RCC 7860 (cell line): ENCODE measurements at places on chromosomes 12 and 14.

GRCh38 chr12:974271-974862 is 16.7 kb upstream of the ERC1 start:
- DNase-seq: no peak

DNA sequence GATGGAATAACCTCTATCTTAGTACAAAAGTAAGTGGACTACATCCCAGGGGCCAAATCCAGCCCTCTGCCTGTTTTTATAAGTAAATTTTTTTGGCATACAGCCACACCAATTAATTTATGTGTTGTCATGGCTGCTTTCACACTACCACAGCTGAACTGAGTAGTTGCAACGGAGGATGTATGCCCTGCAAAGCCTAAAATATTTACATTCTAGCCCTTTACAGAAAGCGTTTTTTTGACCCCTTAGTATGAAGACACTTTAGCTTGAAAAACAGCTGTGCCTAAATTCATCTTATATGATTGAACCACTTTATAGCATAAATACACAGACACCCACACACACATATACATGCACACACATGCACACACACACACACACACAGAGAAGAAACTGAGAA is 501.6 kb downstream of the EGLN3 start:
- no peak for DNase-seq

DNA sequence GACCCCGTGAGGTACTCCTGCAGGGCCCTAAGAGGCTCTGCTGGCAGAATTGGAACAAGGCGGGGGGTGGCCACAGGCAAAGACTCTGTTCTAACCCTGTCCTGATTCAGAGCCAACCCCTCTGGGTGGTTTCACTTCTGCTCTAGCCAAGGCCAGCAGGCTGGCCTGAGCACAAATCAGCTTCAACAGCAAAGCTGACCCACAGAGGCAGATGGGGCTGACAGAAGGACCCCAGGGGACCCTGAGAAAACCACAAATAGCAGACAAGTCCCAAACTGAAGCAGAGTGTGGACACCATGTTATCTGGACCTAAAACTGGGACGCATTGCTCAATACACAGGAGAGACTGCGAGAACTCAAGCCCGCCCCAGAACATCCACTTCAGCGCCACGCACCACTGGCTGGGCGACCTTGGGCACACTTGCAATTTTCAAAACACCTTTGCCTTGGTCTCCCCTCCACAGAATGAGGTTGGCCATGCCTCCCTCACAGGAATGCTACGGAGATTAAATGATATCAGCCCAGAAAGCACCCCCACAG is 76.4 kb upstream of the DICER1 start:
- DNase-seq: no peak

- DNase-seq: no peak
Observed at GRCh38 chr12:58384196-58384595, 442.8 kb downstream of the ATP23 start.

DNA sequence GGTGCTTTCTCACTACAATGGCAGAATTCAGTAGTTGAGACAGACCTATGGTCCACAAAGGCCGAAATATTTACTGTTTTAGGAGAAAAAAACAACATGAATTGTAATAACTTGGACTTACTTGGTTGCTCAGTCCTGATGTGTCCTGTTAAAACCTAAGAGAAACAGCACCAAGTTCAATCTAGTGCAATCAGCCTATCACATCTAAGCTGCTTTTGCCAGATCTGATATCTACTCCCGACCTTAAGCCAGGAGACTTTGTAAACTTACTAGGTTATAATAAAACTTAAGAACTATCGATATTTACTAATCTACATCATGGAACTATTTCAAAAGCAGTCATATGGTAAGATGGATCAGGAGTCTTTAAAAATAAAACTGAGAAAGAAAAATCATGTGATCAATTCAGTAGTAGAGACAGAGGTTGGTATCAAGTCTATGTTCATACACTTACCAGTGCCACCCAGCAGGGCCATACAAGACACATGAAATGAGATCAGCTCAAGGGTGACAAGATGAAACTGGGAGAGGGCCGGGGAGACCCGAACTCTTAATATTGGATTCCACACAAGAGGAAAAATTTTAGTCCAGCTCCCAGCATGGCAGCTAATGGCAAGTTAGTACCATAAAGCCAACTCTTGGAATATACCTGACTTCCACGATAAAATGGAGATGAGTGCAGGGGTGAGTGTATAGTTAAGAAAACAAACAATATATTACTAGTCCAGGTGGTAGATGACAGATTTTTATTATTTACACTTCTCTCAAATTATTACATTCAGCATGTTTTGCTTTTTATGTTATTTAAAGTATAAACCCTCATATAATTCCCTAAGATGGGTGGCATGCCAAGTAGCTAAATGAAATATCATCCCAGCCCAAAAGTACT is 27.5 kb downstream of the NUDT4 start:
- DNase-seq: no peak

GRCh38 chr12:29818916-29819623 is 35.3 kb upstream of the TMTC1 start:
- DNase-seq: no peak

GRCh38 chr12:125282921-125283320 is 217.7 kb downstream of the AACS start:
- DNase-seq: no peak

- DNase-seq: no peak
Observed at GRCh38 chr14:105882626-105883025, 356.2 kb downstream of the TMEM121 start.

DNA sequence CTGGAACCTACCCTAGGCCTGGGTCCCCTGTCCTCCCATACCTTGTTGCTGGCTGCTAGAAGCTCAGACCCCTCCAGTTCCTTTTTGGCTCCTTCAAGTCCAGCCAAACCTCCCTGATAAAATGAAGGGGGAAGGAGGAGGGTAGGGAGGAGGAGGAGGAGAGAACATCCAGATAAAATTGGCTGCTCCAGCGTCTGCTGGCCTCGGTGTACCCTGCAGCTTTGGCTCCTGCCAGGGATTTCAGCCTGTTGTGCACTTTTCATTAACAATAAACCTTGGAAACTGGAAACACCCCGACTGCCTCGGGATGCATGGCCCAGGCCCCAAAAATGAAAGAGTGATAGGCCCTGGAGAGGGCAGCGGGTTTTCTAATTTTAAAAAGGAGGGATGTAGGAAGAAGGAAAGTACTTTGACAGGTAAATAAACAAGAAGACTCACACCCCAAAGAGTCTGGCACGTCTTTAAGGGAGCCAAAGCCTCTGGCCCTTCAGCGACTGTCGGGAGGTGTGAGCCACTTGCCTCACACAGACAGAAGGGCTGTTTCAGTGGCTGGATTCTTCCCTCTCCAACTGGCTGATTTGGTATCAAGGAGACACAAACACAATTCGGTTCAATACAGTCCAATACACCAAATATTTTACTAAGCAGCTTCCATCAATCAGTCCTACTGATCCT is 49.8 kb downstream of the NUAK1 start:
- DNase-seq: no peak

- DNase-seq: no peak
Observed at GRCh38 chr14:64942531-64943111, at the start of gene GPX2. TSS of gene GPX2 (minus strand) at chr14:64942745. CDS start at chr14:64942726, 19 bp downstream.

- no peak for DNase-seq
Observed at GRCh38 chr14:22282417-22282816, 306.6 kb downstream of the DAD1 start.

DNA sequence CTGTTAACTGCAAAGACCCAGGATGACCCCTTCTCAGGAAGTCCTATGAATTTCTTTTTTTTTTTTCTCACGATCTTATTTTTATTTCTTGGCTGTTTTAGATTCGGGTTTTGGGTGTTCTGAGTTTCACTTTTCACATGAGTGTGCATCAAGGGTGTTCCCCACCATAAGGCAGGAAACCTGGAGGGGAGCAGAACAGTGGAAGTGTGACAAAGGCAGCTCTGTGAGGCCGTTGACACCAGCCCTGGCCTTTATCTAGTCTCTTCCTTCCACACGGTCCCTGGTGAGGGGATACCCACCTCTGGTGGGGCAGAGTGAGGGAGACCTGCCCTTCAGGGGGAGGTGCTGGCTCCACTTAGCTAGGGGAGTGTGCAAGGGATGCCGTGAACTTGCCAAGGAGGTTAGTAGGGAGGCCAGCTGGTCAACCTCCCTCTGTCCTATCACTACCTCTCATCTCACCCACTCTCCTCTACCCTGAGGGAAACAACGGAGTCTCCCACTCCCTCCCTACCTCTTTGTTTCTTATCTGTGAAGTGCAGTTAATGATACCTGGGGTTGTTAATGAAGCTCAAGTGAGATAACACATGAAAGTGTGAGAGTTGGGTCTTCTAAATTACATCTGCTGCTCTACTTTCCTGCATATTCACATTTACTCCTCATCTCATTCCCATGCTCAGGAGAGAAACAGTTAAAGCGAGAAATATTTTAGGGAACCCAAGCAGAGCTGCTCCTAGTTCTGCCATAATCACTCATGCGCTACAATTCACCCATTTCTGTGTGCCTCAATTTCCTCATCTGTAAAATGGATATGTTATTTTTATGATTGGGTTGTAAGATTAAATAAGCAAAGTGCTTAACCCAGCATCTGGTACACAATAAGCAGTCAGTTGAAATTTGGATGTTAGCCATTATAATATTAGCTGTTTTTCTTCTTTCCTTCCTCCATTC is 4.4 kb upstream of the GALNT6 start:
- no peak for DNase-seq

- no peak for DNase-seq
Observed at GRCh38 chr12:64225626-64226025, 3.5 kb upstream of the KICS2 start.

DNA sequence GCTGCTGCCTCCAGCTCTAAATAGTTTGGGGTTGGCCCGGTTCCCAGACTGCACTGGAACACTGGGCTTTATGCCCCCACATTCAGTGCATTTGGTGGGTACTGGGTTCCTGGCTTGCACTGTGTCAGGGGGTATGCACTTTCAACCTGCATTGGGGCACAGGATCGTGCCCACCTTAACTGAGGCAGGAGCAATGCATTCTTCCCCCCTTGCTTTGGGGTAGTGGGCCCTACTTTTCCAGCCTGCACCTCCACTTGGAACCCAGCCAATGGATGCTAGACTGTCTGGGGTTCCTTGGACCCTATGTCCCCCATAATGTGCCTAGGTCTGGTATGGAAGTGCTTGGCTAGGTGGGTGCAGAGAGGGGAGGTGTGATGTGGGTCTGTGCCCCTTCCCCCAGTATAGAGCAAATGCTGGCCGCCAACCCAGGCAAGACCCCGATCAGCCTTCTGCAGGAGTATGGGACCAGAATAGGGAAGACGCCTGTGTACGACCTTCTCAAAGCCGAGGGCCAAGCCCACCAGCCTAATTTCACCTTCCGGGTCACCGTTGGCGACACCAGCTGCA is 615 bp downstream of the TARBP2 start:
- no peak for DNase-seq

DNA sequence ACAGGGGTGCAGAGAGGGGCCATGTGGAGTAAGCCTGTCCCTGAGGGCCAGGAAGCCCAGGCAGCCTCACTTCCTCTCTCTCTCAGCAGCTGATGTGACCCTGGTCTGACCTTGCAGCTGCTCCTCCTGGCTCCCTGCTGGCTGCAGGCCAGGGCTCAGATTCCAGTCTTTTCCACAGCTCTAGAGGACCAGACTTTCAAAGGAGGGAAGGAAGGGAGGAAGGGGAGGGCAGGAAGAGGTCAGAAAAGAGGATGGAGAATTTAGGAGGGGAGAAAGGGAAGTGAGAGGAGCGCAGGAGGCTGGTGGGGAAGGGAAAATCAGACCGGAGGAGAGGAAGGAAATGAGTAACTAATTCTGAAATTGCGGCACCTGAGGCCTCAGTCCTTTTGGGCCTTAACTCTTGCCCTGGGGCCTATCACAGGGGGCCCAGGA is 40.9 kb upstream of the VASH1 start:
- no peak for DNase-seq

GRCh38 chr14:54189748-54190354 is 207.0 kb upstream of the CDKN3 start:
- peak; percentile 61 for DNase-seq

DNA sequence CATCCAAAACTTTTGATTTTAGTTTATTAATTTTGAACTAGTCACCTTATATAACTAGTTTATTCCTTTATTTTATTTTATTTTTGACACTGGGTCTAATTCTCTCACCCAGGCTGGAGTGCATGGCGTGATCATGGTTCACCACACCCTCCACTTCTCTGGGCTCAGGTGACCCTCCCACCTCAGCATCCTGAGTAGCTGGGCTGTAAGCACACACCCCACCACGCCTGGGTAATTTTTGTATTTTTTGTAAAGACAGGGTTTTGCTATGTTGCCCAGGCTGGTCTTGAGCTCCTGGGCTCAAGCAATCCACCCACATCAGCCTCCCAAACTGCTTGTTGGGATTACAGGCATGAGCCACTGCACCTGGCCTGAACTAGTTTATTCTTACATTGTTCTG is 17.3 kb downstream of the PCNX1 start:
- no peak for DNase-seq

- no peak for DNase-seq
Observed at GRCh38 chr12:96241846-96242256, 47.7 kb downstream of the ELK3 start.

- peak; percentile 23 for DNase-seq
Observed at GRCh38 chr12:46472893-46473633, 100.5 kb upstream of the SLC38A2 start.

- no peak for DNase-seq
Observed at GRCh38 chr14:102229071-102229738, 75.8 kb downstream of the MOK start.

DNA sequence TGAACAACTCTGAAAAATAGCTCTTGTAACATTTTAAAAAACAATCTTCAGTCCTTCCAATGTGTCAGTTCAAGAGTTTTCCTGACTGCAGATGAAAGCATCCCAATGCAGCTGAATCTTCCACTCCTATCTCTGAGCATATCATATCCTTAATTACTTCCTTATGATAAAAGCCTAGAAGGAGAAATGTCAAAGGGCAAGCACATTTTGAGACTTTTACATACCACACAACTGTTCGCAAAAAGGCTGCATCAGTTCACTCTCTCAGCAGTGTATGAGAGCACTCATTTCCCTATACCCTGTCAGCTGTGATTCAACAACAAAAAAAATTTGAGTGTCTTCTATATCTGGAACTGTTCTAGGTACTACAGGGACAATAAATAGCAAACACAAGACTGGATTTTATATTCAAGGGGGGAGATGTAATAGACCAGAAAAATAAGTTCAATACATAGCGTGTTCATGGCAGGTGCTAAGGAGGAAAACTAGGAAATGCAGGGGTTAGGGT is 66.1 kb downstream of the ACADS start:
- DNase-seq: no peak

GRCh38 chr14:54674046-54674741 is 107.3 kb downstream of the SAMD4A start:
- no peak for DNase-seq

GRCh38 chr12:7716381-7716780 is 5.1 kb downstream of the DPPA3 start:
- no peak for DNase-seq
